ENCODE measurements at places on chromosomes 12 and 14.

GRCh38 chr14:58294201-58294600, 4.2 kb upstream of the ARID4A start:
- no peak for DNase-seq

DNA sequence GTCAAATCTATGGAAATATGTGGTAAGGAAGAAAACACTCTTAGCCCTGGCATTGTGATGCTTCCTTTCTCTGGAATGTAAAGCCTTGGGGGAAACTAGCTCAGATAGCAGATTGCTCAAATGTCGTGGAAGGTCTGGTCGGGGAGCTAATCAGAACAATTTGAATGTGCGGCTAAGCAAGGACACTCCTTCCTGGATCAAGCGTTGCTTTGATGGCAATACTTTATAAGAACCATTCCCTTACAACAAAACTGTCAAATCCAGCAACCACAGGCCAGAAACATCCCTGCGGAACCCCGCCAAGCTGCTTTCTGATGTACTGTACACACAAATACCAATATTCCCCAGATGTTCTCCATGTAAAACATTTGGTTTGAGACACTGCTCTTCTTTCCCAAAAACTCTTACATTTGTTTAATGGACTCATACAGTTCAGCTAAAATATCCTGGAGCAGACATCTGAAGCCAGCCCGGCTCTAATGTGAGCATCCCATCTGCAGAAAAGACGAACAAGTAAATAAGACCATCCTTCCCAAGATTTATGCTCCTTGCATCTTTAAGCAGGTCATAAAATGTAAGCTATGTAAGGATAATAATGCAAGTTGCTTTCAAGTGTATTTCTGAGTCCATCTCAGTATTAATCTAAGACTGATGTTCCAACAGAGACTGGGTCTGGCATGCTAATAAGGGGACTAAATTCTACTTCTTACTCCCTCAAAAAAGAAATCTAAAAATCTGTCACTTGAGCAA, 20.2 kb downstream of the NUAK1 start:
- no peak for DNase-seq

DNA sequence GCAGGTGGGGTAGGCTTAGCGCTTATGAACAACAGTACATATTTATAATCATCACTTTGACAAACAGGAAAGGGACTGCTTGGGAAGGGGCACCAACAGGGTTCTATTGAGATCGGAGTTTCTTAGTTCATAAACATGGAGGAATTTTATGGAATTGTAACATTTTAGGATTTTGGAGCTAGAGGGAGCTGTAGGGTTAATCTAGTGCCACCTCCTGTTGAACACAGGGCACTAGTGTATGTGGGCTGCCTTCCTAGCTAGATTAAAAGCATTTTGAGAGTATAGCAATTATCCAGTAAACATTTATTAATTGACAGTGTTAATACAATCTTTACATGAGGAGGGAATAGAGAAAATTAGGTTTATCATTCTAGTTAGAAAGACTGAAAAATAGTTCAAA, 23.1 kb upstream of the TBC1D30 start:
- DNase-seq: no peak

DNA sequence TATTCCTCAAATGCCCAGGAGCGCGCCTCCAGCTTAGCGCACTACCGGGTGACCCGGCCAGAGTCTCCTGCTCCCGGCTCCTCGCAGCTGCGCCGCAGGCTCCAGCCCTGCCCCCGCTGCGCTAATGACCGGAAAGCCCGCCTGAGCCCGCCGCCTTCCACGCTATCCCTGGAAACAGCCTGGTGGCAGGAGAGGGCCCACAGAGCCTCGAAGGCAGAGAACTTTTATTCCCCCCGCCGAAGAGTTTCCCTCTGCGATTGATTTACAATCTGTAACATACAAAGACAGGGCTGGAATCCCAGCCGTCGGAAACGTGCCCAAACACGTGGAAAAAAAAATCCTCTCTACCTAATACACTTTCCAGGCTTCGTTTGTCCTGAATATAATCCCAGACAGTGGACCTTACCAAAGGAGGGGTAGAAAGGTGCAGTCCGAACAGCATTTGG, 1.5 kb downstream of the COL2A1 start:
- no peak for DNase-seq

DNA sequence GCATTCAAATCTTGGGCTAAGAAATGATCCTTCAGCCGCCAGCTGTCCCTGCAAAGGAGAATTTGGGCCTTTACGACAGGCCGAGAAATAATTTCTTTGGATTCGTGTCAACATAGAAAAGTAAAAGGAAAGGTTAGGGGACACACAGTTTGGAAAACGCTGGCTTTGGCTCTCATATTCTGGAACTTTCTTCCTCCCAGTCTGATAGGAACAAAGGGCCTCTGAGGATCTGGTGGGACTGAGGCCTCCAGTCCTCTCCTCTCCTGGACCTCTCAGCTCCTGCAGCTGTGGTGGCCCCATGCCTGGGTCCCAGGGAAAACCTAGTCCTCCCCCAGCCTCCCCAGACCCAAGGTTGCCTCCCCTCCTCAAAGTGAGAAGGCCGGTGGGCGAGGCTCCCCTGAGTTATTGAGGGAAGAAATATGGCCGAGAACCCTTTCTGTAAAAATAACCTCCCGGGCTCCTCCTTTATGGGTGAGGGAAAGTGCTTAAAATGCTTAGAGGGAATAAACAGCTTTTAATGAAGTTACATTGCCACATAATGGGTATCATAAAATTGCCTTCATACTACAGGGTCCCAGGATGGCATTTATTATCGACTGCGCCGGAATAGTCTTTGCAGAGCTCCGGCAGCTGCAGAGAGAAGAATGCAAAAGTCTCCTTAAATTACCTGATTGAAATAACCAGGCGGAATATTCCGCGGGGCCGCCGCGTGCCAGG, 188.3 kb downstream of the PHETA1 start:
- no peak for DNase-seq

DNA sequence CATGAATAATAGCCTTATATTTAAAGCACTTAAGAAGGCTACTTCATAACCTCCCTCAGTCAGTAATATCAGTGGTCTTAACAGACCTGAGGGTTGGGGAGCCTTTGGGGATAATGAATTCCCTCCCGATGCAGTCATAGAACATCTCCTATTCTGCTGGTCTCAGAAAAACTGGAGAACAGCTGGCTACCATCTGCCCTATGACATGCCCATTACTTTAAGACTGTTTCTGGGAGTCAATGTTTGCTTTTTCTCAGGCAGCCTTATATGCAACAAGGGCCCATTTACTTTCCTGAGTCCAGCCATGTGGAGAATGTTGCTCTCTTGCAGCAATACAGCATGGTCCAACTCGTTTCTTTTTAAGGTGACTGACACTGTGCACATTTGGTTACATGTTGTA, 161.7 kb upstream of the PARP11 start:
- no peak for DNase-seq

DNA sequence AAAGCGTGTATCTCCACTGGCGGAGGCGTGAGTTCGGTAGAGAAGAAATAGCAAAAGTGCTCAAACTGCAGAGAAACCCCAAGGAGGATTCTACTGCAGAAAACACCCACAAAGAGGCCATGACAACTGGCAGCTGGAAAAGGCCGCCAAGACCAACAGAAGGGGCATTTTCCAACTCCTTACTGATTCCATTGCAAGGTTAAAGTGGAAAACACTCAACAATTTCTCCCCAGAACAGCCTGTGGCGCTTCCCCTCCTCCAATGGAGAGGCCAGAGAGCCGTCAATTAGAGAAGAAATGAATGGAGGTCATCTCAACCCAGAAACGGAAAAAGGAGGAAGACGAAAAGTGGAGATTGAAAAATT, 618 bp upstream of the ANKRD52 start:
- no peak for DNase-seq

- DNase-seq: no peak
These were observed 131.6 kb downstream of the RGS6 start for GRCh38 chr14:72063761-72064282.

DNA sequence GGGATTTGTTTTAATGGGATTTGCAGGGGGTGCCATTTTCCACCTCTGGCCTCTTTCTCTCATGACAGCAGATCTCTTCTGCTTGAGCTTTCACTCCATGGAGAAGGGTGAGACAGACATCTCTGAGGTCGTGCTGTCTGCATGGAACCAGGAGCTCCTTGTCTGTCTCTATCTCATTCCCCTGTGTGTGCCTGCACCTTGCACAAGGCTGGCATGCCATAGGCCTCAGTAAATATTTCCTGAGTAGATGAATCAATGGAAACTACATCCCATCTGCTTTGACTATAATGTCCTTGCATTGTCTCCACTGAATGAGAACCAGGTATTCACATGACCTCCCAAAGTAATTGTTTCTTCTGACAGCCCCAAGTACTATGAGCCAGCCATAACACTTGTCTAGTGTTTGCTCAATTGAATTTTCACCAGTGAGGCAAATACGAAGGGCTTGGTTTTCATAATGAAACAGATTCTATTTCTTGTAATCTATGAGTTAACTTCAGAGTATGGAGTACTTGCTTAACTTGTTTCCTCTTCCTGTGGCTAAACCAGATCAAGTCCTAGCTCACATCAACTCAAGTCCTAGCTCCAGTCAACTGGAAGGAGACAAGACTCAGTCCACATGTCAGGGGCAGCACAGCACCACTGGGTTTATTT, 32.3 kb downstream of the KCNK13 start:
- DNase-seq: no peak

GRCh38 chr12:77973579-77973978, 142.9 kb downstream of the NAV3 start:
- no peak for DNase-seq

DNA sequence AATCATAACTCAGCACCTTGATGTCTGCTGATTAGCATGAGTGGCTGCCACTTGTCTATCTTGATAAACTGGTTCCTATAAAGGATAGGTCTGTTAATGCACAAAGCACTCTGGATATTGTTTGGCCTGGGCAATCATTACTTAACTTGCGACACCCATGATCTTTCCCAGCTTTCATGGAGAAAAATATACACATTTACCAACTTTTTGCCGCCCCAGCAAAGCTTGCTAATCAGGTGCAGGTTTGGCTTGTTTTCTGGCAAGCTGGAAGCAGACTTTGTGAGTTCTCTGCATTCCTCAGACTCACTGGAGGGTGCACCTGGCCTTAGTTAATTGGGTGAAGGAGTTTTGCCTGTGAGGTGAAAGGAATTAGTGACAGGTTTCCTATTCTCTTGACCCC, 1126.4 kb upstream of the FLRT2 start:
- no peak for DNase-seq

DNA sequence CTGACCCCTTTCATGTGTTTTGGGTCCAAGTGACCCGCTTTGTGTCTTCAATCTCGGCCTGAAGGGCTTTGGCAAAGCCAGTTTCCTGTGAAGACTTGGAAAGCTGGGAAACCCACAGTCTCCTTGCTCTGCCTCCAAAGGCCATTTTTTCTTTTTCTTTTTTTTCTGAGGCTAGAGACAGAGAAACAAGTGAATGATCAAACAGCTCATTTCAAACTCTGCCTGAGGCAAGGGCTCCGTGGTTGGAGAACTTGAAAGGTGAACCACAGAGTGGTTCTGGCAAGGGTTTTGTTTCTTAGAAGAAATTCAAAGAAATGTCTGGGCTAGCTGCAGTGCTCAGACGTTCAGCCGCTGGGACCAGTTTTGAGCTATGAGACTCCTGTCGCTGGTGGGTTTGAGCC, 62.7 kb downstream of the ERH start:
- DNase-seq: no peak

DNA sequence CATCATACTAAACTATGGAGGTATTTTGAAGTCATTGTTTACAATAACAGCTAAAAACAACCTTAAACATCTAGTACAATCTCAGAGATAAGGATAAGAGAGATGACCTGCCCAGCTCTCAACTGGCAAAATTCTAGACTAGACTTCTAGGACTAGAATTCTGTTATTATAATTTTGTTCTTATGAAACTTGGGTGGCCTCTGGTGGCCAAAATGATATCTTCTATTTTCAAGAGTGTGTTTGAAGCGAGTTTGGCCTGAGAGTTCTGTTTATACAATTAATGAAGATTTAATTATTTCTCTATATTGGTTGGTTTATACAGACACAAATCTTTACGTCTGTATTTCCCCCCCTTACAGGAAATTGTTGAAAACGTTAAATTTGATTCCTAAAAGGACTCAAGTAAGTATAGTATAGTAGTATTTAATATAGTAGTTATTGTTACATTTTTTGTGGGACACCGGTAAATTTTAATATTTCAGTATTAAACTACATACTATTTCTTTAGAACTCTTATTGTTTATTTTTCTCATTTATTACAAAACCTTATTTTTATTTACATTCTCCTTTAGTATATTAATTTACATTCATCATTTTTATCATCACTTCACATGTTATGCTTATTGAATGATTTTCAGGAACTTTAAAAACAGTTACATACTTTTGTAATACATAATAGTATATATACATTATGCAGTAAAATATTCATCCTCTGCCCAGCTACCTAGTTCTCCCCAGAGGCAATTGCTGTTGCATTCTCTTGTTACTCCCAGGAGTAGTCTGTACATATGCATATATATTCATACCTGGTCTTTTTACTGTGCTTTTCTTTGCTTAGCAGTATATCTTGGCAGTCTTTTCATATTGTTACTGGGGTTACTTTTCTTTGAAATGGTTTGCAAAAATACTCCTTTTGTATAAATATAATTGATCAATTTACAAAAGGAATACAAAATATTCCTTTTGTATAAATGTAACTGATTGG, 6.6 kb downstream of the PPHLN1 start:
- no peak for DNase-seq

- DNase-seq: no peak
These were observed 45.0 kb upstream of the AMN1 start for GRCh38 chr12:31773867-31774266.

- no peak for DNase-seq
These were observed 25.7 kb upstream of the GALNT9 start for GRCh38 chr12:132354982-132355680.

DNA sequence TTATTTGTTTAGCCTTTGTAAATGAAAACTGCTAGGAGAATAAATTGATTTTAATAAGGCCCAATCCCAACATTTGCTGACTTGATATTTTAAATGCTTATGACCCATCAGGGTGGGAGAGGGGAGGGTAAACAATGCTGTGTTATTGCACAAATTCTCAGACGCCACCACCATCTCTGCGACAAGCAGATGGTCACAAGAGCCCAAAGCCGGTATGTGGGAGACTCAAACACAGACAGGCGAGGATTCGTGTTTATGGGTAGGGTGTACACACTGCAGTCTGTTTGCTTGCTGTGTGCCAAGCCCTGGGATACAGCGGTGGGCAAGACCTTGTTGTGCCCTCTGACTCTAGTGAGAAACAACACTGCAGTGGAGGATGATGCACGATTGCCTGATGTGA, 39.2 kb upstream of the PWP1 start:
- no peak for DNase-seq

- no peak for DNase-seq
These were observed 1025.9 kb upstream of the NOVA1 start for GRCh38 chr14:27623782-27624181.

- peak; percentile 43 for DNase-seq
These were observed 612 bp downstream of the PHC1 start for GRCh38 chr12:8914716-8915526.

DNA sequence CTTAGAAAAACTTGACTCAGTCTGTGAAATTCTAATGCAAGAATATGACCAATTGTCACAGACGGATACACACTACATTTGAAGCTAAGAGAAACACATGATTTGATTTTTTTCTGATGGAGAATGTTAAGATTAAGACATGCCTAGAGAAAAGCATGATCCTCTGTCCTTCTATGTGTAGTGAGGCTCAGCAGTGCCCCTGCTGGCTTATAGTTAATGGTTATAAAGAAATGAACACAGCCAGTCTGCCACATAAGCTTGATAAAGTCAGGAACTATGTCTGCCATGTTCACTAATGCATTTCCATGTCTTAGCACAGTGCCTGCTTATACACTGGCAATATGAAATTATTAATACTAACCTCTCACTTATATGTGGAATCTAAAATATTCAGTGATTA, 168.1 kb upstream of the DAAM1 start:
- no peak for DNase-seq

GRCh38 chr12:49664591-49665239, 41.4 kb downstream of the PRPF40B start:
- no peak for DNase-seq

All from stimulated activated CD4-positive, alpha-beta T cell treated with anti-CD3 and anti-CD28 coated beads, Interleukin-1b, Interleukin-23, amount 100 ng/mL, for 4 hours (primary cell).